ENCODE measurements at places on chromosomes 4 and X. TPM values are rescaled to one million over a fixed set of nuclear protein-coding genes. Genes with fewer than 3 reads are reported as not detected.

GRCh38 chr4:61254406-61254805 lies 54.3 kb downstream of the ADGRL3 start:
- H3K27ac ChIP-seq: no peak overlapping the region
- no peak overlapping the region for H3K4me3 ChIP-seq
- no peaks in the 10 kb centered on the region for H3K27me3 ChIP-seq
- H3K36me3 ChIP-seq: no peaks in the 10 kb centered on the region

- H3K4me3 ChIP-seq: no peak overlapping the region
- H3K36me3 ChIP-seq: no peaks in the 10 kb centered on the region
- no peak overlapping the region for H3K27ac ChIP-seq
- DNase-seq: no peak
Observed at GRCh38 chr4:150497612-150498011, 84.3 kb upstream of the MAB21L2 start.

GRCh38 chr4:85703096-85703495 lies 228.1 kb downstream of the ARHGAP24 start:
- H3K4me3 ChIP-seq: no peak overlapping the region
- no peak overlapping the region for H3K27ac ChIP-seq
- no peaks in the 10 kb centered on the region for H3K36me3 ChIP-seq

- H3K27ac ChIP-seq: no peak overlapping the region
- no peak for DNase-seq
- H3K4me1 ChIP-seq: peaks cover 36% of the 10 kb centered on the region
- no peaks in the 10 kb centered on the region for H3K36me3 ChIP-seq
- H3K27me3 ChIP-seq: no peaks in the 10 kb centered on the region
Observed at GRCh38 chrX:96707804-96708203, 23.2 kb downstream of the DIAPH2 start.

GRCh38 chr4:122379239-122379638 lies 428 bp downstream of the ADAD1 start:
- H3K4me3 ChIP-seq: no peak overlapping the region
- no peaks in the 10 kb centered on the region for H3K36me3 ChIP-seq
- no peaks in the 10 kb centered on the region for H3K4me1 ChIP-seq
- H3K27me3 ChIP-seq: no peaks in the 10 kb centered on the region

DNA sequence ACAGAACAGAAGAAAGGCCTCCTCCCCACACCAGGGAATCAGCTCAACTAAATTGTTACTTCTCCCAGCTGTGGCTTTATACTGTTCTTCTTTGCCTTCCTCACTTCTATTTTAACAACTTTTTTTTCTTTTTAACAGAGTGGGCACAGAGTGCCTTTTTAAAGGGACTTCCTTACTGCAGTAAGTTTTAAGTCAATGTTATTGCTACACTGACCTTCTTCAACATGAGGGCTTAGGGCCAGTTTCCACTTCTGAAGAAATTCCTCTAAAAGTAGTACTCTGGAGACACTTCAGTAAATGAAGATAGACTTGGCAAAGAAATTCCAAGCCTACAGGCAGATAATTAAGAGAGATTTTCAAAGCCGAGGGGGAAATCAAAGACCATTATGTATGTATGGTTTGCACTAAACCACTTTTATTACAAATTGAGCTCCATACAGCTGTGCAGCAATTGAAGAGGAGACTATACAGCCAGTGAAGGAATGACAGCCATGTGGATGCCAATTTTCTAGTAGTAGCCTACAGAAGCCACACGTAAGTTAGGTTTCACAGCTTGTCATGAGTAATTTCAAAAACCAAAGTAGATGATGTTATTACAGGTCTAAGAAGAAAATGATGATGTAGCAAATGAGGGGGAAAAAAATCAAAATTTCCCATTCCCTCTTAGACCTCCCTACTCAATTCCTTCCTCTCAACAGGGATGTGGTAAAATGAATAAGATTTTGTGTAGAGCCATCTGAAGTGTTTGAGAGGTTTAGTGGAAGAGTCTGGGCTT lies 36.9 kb upstream of the RASGEF1B start:
- no peaks in the 10 kb centered on the region for H3K4me1 ChIP-seq
- no peak overlapping the region for H3K4me3 ChIP-seq
- no peak for DNase-seq
- H3K27me3 ChIP-seq: no peaks in the 10 kb centered on the region

SERPINA7 gene
- 0.24 TPM for total RNA-seq

F9 gene
- not detected for total RNA-seq

All from gastrocnemius medialis (tissue), 4 donors.